ENCODE measurements at places on chromosomes 1 and 21.

DNA sequence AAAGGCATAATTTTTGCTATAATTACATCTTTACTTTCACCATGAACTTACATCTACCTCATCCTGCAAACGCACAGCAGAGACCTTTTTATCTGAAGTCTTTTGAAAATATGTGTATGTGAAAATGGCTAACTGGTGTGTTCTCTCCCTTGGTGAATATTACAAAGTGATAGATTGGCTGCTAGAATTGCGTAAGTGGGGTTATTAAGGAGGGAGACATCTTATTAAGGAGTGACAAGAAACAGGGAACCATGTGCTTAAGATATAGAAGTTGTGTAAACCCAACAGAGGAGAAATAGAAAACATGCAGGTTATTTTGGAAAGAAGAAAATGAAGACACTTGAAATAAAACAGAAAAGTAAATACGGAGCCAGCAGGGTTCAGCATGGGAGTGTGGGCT is 7.8 kb downstream of the KCNJ15 start:
- DNase-seq, result no peak

DNA sequence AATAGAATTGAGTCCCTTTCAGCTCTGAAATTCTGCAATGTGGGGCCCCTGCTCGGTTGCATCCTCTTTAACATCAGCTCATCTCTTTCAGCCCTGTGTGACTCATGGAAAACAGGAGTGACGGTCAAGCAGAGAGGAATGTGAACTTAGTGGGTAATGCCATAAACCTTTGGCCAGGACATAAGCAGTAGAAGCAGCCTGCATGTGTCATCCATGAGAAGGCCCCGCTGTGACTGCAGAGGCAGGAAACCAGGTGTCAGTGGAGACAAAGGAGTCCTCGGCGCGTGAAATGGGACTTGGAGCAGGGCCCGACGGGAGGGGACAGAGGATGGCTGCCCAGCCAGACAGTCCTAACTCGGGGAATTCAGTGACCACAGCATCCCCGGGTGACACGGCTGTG is 21.1 kb upstream of the EPHB2 start:
- no peak for DNase-seq

GRCh38 chr1:108537976-108538375 is 21.9 kb upstream of the EEIG2 start:
- DNase-seq, result no peak

DNA sequence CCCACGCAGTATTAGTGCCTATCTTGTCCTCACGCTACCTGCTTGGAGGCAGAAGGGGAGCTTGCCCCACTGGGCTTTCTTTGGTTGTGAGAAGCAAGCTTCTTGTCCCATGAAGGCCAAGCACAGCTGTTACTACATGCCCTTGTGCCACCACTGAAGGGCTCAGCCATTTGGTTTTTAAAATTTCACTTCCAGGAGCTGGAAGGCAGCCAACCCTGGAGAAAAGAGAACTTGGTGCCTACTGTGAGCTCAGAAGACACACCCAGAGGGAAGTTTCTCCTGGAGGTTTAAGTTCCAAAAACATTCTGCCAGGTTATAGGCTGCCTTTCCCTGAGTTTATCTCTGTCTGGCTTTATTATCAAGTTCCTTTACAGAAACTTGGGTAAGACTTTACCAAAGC is 187.4 kb downstream of the SLC35F3 start:
- no peak for DNase-seq

DNA sequence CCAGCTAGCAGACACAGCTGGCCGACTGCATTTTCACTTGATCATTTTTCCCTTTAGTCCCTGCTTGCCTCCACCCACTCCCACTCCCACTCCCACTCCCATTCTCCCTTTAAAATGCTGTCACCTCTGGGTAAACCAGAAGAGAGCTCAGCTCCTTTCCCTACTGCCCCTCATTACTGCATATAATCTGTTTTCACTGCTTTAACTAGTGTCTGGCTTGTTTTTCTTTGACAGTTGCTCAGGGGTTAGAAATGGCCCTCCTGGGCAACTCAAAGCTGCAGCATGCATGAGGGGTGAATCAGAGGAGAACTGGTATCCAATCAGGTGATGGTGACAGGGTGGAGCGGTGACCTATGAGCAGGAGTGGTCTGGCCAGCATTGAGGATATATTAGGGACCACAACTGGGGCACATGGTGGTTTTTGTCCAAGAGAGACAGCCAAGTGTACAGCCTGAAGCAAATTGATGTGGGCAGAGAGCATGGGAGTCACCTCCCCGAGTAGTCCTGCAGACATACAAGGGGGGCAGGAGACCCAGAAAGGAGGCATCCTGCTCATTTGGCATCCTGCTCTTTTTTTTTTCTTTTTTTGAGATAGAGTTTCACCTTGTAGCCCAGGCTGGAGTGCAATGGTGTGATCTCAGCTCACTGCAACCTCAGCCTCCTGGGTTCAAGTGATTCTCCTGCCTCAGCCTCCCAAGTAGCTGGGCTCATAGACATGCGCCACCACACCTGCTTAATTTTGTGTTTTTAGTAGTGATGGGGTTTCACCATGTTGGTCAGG is 42.6 kb upstream of the SRSF10 start:
- DNase-seq, result no peak

DNA sequence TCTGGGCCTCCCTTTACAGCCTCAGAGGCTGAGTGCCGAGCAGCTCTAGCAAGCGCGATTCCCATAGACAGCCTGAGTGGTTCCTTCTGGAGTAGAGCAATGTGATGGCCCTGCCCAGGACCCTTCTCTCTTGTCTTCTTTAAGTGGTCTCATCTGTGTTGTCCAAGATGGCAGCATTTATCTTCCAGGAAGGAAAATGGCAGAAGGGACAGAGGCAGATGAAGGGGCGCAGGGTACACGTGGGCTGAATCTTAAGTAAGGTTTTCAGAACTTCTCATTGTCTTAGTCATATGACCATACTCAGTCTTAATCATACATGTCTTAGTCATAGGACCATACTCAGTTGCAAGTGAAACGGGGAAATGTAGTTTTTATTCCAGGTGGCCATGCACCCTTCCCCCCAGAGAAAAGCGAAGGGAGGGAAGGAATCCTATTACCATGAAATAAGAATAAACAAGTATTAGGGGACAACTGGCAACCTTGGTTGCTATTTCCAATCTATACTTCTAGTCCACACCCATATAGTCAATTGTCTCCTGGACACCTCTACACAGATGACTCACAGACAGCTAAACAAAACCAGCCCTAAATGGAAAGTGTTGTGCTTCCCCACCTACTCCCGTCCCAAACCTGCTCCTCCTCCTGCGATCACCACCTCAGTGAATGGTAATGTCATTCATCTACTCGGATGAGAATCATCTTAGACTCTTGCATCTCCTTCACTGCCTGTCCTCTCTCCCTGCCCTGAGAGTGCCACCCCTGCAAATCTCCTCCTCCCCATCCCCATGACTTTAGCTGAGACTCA is 13.3 kb downstream of the OVAAL start:
- DNase-seq, result no peak

DNA sequence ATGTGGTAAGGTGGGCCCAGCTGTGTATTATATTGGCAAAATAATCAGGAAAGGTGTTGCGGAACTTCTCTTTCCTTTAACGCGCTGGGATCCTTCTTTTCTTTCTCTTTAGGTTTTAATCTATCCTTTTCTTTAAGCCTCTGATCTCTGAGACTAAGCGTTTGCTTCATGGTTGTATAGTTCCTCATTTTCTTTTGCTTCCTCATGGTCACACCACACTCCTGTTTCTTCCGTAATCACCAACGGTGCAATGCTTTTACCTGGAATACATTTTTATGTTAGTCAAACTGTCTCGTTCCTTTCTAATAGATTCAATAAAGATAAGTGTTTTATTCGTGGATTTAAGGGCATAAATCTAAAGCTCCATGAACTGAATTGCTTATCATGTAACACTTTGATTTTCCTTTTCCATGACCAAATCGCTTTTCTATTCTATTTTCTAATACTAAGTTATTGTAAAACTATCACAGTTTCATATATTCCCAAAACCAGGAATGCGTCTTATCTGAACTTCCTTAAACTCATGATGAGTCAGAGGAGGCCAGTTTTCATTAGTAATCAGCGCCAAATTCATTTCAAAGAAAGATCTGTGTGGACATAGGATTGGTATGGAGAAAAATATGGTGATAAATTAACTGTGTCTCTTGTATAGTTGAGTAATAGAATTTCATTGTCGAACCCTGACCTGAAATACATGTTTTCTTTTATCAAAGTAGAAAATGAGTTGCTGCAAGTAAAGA is 12.2 kb downstream of the SDCCAG8 start:
- no peak for DNase-seq

GRCh38 chr1:82018319-82018718 is 217.6 kb downstream of the ADGRL2 start:
- DNase-seq, result no peak

GRCh38 chr1:22470227-22470626 is 18.6 kb downstream of the ZBTB40 start:
- no peak for DNase-seq

DNA sequence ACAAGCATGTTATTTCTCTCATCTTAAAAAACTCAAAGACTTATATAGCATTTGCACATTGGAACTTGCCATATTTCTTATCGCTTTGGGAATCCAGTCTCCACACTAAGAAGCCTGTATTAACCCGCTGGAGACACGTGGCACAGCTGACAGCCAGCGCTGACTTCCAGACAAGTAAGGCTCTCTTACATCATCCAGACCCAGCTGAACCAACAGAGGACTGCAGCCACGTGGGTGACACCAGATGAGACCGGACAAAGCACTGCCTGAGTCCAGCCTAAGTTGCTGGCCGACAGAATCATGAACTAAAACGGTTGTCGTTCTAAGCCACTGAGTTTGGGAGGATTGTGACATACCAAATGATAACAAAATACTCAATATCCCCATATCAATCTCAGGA is 6.3 kb upstream of the CD247 start:
- DNase-seq, result no peak

DNA sequence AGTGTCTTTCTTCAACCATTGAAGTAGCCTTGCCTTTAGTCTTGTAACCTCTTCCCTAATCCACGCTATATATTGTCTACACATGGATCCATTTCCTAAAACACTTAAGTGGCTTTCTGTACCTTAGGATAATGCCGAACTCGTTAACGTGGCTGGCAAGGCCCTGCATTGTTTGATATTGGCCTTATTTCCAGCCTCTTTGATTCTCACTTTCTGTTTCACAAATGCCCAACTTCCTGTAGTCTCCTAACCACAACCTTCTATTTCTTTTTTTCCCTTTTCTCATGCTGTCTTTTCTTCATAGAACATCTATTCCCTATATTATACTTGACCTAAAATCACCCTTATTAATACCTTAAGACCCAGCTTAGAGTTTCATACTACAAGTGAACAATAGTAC is 536.0 kb downstream of the LMO4 start:
- DNase-seq, result no peak

- DNase-seq, result peak; percentile 9
Observed at GRCh38 chr1:21782349-21782867, 541 bp downstream of the USP48 start.

DNA sequence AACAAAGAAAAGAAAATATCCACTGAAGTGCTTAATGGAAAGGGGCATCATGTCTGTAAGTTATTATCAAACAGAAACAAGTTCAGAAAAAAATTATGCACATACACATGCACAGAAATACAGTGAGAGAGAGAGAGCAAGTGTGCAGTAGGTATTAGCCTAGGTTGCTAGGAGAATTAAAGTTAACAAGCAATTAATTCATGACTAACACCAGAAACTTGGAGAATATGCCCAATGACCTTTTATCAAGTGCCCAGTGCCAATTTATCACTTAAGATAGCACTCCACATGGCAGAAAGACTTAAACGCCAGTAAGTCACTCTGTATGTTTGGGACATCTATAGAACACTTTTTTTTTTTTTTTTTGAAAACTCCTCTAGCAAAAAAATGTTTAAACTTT is 56.2 kb upstream of the SLC16A1 start:
- DNase-seq, result no peak

- DNase-seq, result no peak
Observed at GRCh38 chr1:81326212-81326611, 474.5 kb upstream of the ADGRL2 start.

- no peak for DNase-seq
Observed at GRCh38 chr1:241715435-241715834, 63.4 kb downstream of the WDR64 start.

GRCh38 chr1:180888870-180889269 is 23.8 kb upstream of the KIAA1614 start:
- DNase-seq, result no peak

DNA sequence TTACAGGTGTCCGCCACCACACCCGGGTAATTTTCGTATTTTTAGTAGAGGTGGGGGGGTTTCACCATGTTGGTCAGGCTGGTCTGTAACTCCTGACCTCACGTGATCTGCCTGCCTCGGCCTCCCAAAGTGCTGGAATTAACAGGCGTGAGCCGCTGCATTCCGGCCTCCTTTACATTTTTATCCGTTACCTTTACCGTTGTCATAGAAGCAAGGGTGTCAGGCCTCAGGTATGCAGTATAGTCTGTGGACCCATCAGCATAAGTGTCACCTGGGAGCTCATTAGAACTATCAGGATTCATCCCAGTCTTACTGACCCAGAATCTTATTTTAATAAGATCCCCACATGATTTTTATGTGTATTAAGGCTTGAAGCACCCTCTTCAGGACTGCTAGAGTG is 5.4 kb downstream of the CDC42 start:
- DNase-seq, result no peak

- DNase-seq, result no peak
Observed at GRCh38 chr1:243585982-243586381, 264.1 kb downstream of the AKT3 start.

GRCh38 chr21:45251635-45252447 is 35.9 kb downstream of the POFUT2 start:
- no peak for DNase-seq

- no peak for DNase-seq
Observed at GRCh38 chr21:38819719-38820159, 14.0 kb downstream of the ETS2 start.

- DNase-seq, result no peak
Observed at GRCh38 chr1:183238071-183238470, 52.0 kb downstream of the LAMC2 start.

All from stimulated activated CD8-positive, alpha-beta memory T cell treated with anti-CD3 and anti-CD28 coated beads, Interleukin-4, amount 100 ng/mL, for 4 hours (primary cell).